Lower leg skin (tissue), 4 donors: ENCODE measurements at places on chromosomes 12 and 14. TPM values are rescaled to one million over a fixed set of nuclear protein-coding genes. Genes with fewer than 3 reads are reported as not detected.

- no peak for DNase-seq
Measured at GRCh38 chr12:80272387-80272915, 171.6 kb upstream of the PTPRQ start.

GRCh38 chr12:10891937-10892336, 7.9 kb upstream of the PRH1 start:
- no peak for DNase-seq

GRCh38 chr12:84159260-84159659, 753.3 kb downstream of the SLC6A15 start:
- DNase-seq: no peak

DNA sequence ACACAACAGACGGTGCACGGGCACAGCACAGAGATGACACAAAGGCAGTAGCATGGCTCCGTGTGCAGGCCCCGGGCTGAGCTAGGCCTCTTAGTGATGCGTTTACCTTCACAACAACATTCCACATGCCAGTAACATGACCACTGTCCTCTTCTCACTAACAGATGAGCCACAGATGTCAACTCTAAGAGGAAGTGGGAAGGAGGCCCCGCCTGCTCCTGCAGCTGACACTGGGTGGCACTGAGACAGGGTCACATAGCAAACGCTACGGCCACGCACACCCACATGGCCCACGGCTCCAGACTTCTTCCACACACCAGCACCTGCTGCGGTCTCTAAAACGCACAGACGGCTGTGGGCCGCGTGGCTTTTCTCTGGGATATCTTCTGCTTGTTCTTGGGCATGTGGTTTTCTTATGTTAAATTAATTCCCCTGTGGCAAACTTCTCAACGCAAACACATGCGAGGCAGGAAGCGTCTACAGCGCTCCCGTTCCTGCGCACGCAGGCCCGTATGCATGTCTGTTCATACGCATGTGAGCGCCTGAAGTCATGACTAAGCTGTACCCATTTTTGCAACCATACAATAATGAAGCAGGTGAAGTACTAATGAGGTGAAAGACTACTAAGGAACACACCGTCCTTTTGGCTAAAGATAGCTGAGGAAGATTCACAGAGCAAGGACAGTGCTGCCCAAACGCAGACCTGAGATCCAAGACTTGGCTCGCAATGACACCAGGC, 26.8 kb downstream of the AMN start:
- DNase-seq: no peak

DNA sequence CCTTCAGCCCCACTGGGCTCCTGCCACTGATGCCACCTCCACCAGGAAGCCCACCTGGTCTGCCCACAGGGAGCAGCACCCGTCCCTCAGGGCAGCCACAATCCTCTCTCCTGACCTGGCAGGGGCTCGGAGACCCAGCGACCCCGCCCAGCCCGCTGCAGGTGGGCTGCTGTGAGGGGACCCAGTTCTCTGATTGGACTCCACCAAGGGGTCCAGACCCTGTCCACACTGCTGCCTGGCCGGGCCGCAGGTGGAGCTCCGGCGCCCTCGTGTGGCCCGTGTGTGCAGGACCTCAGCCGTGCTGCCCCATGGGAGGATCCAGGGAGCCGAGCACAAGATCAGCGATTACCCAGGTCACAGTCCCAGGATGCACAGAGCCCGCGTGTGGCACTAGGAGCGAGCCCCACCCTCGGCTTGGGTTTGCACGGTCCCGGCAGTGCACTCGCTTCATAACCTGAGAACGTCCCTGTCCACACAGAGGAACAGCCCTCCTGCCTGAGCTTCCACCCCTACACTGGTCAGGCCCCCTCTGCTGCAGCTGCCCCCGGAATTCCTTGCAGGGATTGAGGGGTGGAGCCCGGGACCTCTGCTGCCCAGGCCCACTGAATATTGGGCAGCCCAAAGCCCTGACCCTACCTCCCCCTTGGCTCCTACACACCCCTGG, 35.4 kb upstream of the TMEM179 start:
- DNase-seq: peak; percentile 40

GRCh38 chr12:76374386-76375020, 26.3 kb upstream of the BBS10 start:
- DNase-seq: no peak

DNA sequence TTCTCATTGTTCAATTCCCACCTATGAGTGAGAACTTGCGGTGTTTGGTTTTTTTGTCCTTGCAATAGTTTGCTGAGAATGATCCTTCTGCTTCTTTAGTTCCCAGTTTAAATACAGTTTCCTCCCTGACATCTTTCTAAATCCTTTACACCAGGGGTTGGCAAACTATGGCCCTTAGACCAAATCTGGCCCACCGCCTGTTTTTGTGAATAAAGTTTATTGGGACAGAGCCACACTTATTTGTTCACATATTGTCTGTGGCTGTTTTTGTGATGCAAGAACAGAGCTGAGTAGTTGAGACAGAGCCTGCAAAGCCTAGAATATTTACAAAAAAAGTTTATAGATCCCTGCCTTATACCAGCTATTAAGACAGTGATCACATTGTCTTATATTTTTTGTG, 53.7 kb downstream of the SERPINA10 start:
- no peak for DNase-seq

DNA sequence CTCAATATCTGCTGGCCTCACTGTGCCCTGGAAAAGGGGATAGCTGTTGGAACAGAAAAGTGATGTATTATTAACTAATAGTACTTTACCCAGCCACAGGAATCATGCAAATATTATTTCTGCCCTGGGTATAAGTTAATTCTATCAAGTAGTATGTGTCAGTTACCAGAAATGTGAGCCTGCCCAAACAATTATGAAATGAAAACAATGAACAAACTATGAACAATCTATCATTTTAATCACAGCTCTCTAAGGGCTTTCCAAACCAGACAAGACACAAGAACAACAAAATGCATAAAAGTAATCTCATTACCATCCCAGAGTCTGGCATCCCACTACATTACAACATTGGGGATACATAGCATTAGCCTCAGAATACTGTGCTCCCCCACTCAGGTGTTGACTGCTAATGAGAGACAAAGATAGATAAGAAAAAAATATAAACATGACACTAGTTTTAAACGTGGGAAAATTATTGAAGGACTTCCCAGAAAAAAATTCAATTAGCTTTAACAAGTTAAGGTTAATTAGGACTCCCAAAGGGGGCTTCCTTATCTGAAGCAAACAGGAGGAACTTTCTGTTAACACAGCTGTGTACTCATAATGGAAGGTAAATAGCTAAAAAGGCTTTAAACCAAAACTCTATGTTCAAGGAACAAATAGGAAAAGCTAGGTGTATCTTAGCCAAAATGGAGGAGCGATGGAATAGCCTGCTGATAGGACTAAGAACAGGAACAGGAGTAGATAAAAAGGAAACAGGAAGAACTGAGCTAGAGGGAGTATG, 3.3 kb downstream of the DCAF5 start:
- no peak for DNase-seq

GRCh38 chr14:30142216-30142615, 214.6 kb upstream of the PRKD1 start:
- DNase-seq: no peak

GRCh38 chr14:84579292-84579691, 950.7 kb upstream of the FLRT2 start:
- no peak for DNase-seq

DNA sequence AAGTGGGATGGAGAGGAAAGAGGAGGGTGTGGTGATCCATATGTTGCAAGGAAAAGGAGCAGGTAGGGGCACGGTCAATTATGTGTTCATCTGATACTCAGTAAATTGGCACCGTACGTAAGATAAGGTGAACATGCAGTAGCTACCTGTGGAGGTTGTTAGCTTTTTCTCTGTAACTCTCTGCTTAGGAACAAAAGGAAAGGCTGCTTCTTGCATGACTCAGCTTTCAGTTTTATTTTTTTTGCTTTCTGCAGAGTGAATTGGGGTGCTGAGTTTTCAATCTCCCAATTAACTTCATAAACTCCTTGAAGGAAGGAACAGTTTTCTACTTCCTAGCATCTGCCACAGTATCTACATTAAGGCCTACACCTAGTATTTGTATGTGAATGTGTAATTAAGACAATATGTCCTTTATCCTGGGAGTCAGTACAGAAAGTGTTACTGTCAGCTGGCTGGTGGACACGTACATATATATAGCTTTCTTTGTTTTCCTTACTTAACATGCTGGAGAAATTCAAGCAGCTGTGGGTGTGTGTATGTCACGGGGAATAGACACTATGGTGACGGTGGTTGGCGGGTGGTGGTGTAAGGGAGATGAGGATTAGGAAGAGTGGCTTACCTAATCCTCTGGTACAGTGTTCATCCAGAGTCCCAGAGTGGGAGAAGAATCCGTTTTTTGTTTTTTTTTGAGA, 40.1 kb upstream of the WNK1 start:
- DNase-seq: no peak

GRCh38 chr14:76961631-76962302, 66.7 kb downstream of the IRF2BPL start:
- DNase-seq: peak; percentile 96

- no peak for DNase-seq
Measured at GRCh38 chr14:97113339-97113738, 316.2 kb downstream of the VRK1 start.

DNA sequence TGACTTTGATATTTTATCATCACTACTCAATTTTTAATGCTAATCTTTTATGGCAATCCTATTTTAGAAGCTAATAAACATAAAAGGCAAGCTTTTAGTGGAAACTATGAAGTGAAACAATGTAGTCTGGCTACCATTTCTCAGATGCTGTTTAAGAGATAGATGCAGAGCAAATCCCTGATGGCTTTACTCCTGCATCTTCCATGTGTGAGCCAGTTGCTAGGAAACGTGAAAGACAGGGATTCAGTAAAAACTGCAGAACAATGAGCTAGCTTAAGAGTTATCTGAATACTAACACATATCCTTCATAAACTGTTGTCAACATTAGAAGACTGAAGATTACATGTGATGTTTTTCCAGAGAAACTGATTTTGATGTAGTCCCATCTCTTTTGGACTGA, 112.6 kb downstream of the SLC2A13 start:
- DNase-seq: no peak

- DNase-seq: no peak
Measured at GRCh38 chr12:89936631-89937030, 228.0 kb upstream of the ATP2B1 start.

DNA sequence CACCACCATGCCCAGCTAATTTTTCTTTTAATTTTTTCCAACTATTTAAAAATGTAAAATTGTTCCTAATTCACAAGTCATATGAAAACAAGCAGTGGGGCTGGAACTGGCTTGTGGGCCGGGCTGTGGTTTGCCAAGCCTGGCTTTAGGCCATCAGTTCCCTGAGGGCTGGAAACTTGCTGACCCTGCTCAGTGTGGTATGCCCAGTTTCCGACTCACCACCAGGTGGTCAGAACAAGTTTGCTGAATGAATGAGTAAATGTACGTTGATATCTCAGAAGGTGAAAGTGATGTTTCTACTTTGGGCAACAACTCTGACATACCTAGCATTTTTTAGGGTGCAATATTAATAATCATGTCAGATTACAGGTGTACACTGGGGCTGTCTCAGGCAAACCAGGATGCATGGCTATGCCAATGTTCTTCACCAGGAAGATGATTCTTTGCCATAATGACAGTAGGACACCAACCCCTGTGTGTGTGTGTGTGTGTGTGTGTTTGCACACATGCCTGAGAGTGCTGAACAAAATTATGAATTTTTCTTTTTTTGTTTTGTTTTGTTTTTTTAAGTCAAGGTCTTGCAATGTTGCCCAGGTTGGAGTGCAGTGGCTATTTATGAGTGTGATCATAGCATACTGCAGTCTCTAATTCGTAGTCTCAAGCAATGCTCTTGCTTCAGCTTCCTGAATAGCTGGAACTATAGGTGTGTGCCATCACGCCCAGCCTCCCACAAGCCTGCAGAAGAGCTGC, 106.1 kb downstream of the PTPN11 start:
- no peak for DNase-seq

- no peak for DNase-seq
Measured at GRCh38 chr12:9730591-9730990, 2.3 kb downstream of the CLECL1 start.

DNA sequence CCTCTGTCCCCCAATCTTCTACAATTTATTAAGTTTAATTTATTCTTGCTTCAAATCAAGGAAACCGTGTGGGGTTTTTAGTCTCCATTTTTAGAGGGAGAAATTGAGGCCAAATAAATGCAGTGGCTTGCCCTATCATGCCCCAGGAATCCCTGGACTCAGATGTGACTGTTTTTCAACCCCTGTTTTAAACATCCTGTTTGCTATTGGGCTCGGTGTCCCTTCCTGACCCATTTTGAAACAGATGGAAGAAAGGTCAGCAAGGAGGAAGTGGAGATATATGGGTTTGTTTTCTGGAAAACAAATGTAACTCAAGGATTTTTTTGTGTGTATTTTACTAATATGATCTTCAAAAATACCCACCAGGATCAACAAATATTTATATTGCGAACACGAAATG, 84.7 kb downstream of the DACT1 start:
- DNase-seq: no peak

DNA sequence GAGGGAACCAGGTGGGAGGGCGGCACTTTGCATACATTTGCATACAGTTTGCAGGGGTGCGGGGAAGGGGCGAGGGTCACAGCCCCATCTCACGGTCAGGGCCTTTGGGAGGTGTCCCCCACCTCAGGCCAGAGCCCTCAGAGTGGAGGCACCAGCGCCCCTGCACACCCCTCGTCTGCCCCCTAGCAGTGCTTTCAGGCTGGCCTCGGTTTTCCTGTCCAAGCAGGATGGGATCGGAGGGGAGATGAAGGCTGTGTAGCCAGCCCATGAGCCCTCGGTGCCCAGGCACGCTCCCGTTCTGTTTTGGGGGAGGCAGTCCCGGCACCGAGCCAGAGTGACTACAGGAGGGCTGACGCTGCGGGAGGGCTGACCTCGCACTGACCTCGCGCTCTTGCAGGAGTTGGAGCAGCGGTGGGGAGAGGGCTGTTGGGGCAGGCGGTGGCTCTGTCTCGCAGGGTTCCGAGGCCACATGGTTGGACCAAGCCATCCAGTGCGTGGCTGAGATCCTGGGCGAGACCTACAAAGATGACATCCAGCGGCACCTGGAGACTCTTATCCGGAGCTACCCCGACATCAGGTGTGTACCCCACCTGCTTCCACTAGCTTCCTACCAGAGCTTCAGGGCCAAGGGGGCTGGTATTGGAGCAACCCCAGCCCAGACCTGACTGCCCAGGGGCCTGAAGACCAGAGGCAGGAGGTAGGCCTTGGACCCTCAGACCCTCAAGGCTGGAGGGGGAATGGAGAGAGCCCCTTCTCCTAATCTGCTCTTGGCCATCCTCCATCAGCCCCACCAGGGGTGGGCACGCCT, 13.6 kb downstream of the EXOC3L4 start:
- DNase-seq: no peak

Gene KLRG1
- total RNA-seq: not detected

Gene ACOT4
- 1.8 TPM for total RNA-seq

Gene RTN1
- total RNA-seq: 5.1 TPM

Gene RFLNA
- total RNA-seq: 0.91 TPM

Gene INSM2
- not detected for total RNA-seq

Gene TMEM229B
- total RNA-seq: 3.8 TPM

Gene ISM2
- total RNA-seq: 0.19 TPM

Gene HCAR3
- 15.6 TPM for total RNA-seq

Gene OVCH1
- not detected for total RNA-seq

Gene PTGDR
- not detected for total RNA-seq

Gene SERPINA10
- total RNA-seq: not detected

Gene KRT85
- not detected for total RNA-seq

Gene TOX4
- 69.8 TPM for total RNA-seq

Gene PLEKHG7
- total RNA-seq: not detected

Gene PRICKLE1
- total RNA-seq: 39.8 TPM
